ENCODE measurements at places on chromosomes 16 and 17.

- DNase-seq, result no peak
Observed at GRCh38 chr16:73095885-73096421, 48.0 kb upstream of the ZFHX3 start.

DNA sequence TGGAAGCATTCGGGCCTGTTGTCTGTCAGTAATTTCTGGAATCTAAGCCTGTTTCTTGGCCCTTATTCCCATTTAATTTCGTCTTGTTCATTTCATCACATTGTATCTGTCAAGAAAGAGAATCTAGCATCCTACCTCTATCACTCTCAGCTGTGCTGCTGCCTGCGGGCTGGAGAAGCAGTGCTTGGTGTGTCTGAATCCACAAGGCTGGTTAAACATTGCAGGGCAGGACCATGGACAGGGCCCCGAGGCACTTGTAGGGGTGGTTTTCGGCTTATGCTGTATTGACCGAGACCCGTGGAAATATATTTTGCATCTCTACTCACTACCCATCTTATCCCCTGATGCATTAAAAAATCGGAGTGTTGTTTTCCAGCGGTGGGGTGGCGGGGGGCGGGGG, 3.1 kb downstream of the RAB11FIP4 start:
- no peak for DNase-seq

DNA sequence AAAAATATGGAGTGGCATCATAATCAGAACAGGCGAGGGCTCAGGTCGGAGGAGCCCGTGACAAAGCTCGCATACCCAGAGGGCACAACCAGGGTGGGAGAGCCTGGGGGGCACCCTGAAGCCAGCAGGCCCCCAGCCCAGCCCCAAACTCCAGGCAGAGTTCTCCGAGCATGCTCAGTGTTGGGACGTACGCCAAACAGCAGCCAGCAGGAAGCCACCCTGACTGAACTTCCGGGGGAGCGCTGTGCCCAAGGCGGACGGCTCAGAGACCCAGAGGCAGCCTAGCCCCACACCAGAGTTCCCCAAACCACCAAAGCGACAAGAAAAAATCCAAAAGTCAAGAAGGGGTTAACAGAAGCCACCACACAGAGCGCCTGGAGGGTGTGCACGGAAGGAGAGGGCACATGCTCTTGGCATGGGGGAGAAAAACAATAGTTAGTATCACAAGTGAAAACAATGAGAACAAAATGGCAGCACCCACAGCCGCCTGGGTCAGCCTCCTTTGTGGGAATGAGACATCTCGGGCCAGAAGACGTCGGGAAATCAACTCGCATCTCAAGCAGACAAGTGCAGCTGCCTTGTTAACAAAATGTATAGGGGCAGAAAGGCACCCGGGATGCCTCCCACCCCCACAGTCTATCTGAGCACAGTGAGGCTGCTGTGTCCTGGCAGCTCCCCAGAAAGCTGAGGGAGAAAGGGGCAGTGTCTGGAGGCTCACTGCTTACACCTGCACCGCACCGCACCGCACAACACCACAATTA, 11.9 kb downstream of the EXOC7 start:
- DNase-seq, result no peak

DNA sequence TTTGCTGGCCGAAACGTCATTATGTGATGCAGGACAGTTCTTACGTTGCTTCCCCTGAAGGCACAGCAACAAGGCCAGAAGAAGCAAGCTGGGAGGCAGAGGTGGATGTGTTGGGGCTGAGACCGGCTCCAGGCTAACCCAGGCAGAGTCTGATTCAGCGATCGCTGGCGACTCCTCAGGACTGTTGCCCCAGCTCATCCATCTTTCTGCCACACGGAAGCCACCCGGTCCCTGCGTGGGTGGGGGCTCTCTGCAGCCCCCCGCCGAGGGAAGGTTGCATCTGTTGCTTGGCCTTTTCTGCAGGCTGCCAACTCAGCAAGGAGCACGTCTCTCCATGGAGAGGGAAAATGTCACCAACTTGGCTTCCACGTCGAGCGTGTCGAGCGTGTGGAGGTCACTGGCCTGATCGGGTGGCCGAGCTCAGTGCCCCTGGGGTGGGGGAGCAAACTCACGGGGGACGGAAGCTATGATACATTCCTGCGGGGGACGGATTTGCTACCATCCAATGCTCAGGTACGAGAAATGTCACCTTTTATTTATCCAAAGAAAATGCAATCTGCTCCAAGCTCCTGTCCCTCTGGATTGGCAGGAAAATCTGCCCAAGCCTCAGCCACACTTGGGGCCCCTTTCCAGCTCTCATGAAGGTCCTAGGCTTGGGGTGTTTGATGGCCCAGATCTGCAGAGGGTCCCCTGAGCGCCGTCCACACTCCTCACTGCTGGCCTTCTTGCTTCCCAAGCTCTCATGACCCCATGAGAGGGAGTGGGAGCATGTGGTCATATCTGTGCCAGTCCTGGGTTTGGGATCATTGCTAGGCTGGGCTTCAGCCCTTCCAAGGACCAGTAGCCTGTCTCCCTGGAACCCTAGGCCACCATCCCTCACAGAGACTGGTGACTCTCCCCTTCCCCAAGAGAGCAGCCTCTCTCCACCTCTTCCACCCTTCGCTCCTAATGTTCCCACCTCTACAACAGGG, 69.4 kb downstream of the RPH3AL start:
- DNase-seq, result no peak

- DNase-seq, result no peak
Observed at GRCh38 chr16:16022683-16023064, 73.3 kb downstream of the ABCC1 start.

- DNase-seq, result no peak
Observed at GRCh38 chr17:61247439-61247838, 152.2 kb upstream of the TBX2 start.

- no peak for DNase-seq
Observed at GRCh38 chr16:3835089-3835602, 45.4 kb downstream of the CREBBP start.

DNA sequence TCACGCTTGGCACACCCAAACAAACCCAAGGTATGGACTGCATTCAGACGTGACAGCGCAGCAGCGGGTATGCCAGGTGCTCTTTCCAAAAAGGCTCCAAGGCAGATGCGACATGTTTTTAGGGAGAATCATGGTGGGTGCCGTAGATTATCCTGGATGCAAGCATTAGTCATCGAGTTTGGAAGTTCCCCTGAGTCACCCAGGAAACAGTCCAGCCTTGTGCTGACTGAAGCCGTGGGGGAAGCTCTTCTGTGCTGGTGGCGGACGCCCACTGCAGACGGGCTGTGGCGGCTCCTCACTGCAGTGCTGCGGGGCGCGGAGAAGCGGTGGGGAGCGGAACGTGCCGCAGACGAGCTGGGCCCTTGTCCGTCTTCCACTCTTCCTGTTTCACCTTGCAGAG, 13.9 kb downstream of the JPT2 start:
- no peak for DNase-seq

DNA sequence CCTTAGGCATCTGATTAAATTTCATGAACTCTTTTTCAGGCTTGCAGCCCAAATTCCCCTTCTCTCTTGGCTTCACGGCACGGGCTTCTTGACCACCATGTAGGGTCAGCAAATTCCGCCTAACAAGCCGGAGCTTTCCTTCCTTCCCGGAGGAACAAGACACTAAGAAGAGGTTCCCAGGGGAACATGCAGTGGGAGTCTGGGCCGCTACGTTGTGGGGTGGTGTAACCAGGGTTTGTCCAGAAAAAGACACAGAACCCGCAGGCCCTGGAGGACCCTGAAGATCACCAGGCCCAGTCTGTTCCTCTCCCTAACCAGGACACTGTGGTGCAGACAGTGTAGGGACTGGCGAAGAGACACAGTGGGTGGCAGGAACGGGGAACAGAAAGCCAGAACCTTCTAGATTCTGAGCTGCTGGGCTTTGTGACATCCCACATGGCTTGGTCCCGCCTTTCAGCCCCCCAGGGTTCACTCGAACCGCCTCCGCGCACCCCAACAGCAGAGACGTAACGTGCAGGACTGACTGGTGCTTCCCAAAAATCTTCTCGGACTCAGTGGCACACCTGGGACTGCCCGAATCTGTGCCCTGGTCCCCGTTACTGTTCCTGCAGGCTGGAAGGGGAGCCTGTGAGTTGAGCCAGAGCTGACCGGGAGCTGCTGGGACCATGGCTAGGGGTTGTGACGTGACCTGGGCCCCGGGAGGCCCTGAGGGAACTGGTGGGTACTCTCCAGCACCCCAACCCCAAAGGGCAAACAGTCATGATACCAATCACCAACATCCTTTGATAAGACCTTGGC, 55.2 kb downstream of the TBC1D16 start:
- no peak for DNase-seq

DNA sequence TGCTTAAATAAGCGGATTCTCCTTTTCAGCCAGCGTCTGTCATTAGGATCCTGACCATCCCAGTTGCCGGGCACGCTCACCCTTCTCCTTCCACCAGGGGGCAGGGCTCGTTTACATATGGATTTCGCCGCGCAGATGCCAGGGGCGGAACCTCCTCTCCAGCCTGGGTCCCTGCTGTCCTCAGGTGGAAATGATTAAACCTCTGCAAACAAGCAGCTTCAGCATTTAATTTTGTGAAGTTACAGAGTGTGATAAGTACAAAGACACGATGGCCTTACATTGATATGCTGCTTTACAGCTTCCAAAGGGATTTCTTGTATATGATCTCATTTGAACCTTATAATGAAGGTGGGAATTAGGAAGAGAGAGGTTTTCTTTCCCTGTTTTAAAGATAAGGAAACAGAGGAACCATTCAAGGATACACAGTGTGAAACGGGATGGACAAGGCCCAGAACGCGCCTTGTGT, 3.9 kb upstream of the KRT28 start:
- peak; percentile 69 for DNase-seq

DNA sequence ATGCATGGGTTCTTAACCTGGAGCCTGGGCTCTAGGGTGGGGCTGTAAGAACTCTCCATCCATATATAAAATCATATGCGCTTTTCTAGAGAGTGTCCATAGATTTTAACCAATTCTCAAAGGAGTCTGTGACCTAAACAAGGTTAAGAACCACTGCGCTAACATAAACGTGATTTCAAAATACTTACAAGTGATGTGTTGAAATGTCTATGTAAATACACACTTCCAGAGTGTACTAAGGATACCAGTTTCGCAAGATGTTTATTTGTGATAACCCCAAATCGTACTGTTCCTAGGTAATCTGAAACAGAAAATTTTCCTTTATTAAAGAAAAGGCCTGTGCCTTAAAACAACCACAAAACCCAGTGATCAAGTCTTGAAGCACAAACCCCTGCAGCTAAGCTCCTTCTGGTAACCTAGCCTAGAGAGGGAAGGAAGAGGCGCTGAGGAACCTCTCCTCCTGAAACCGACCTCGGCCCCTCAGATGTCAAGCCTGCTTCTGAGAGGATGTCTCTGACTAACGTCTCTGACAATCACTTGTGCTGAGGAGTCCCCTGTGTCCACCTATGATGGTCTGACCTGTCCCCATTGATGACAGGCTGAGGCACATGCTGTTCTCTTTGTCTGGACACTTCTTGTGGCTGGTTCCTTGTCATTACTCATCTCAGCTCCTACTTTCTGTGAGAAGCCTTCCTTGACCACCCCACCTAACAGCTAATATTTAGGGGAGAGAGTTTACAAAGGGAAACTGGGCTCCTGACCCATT, 32.2 kb downstream of the SNN start:
- no peak for DNase-seq

GRCh38 chr17:82039695-82040299, 2.3 kb upstream of the DCXR start:
- no peak for DNase-seq

Measured in activated T-helper 9 cell treated with anti-CD3 and anti-CD28 coated beads, Interleukin-2, amount 50 U/mL, for 16 hours (primary cell).